ENCODE measurements at places on chromosomes 13 and 19.

DNA sequence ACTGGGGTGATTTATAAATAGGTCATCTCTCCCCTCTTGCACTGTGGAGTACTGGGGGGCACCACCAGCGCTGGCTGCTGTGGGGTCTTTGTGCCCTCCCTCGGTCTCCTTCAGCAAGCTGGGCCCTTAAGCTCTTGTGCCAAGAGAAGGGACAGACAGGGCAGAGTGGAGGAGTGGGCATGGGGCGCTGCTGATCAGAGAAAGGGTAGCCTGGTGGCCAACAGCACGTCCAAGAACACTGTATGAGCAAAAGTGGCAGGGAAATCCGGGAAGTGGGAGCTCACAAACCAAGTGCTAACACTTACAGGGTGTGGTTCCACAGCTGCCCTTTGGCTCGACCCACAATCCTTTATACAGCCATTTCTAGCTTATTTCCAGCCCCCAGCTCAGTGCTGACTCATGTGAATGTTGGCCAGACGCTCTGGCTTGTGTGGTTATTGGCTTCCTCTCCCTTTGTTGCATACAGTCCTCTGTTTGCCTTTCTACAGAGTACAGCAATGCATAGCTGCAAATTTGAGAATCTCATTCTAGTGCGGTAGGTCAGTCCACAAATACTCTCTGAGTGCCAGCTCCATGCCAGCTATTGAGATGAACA, 298.8 kb downstream of the SHISA2 start:
- no peaks in the 10 kb centered on the region for H3K36me3 ChIP-seq
- DNase-seq = no peak
- H3K27me3 ChIP-seq = no peaks in the 10 kb centered on the region
- H3K4me1 ChIP-seq = peaks cover 6% of the 10 kb centered on the region
- H3K27ac ChIP-seq = no peak overlapping the region
- H3K4me3 ChIP-seq = no peak overlapping the region

DNA sequence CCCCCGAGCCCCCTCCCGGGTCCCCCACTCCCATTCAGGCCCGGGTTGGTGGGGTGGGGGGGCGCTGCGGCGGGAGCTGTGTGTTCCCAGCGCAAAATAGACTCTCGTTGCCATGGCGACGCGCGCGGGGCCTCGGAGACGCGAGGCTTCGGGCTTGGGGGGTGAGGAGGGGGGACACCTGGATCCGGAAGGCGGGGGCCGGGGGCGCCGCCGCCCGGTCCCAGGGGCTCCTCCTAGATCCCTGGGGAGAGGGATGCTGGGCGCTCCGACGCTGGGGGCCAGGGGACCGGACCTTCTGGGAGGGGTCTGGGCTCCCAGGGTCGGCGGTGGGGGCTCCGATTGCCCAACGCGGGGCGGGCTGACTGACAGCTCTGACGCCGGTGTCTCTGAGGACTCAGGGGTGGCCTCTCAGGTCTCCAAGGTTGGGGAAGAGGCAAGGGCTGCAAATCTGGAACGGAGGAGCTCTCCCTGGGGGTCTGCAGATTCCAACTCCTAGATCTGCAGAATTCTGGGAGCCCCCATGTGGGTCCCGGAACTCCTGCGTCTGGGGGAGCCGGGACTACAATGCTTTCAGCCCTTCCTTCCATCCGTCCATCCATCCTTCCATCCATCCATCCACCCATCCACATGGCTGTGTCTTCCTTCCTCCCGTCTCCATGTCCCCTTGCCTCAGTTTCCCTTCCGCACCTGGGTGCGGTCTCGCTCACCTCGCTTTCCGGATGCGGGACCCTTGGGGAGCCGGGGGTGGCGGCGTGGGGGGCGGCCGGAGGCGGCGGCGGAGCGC, 9.1 kb upstream of the SHISA7 start:
- peaks cover 17% of the 10 kb centered on the region for H3K4me1 ChIP-seq
- H3K4me3 ChIP-seq = no peak overlapping the region
- H3K27ac ChIP-seq = peak overlapping the region; percentile 67
- no peak for DNase-seq
- peaks cover 34% of the 10 kb centered on the region for H3K27me3 ChIP-seq

DNA sequence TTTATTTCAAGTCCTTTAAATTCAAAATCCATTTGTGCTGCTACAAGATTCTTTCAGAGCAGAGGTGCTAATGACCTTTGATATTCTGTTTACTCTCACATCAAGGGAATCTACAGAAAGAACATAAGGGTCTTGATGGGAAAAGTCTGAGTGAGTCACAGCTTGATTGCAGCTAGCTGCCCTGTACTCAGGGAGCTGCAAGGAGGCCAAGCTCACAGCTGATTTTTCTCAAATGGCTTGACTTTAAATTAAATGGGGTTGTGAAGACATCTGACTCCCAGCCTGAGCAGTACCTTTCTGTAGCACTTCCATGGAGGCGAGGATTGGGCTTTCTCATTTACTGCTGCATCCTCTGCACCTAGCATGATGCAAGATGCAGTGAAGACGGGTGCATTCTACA, 62.5 kb downstream of the RAP2A start:
- no peak overlapping the region for H3K4me3 ChIP-seq
- no peak for DNase-seq
- no peaks in the 10 kb centered on the region for H3K4me1 ChIP-seq
- H3K27ac ChIP-seq = no peak overlapping the region
- H3K36me3 ChIP-seq = no peaks in the 10 kb centered on the region

GRCh38 chr19:8466018-8466417, 21.2 kb downstream of the HNRNPM start:
- DNase-seq = no peak
- peaks cover 45% of the 10 kb centered on the region for H3K36me3 ChIP-seq
- H3K27ac ChIP-seq = no peak overlapping the region
- H3K4me1 ChIP-seq = peaks cover 28% of the 10 kb centered on the region

DNA sequence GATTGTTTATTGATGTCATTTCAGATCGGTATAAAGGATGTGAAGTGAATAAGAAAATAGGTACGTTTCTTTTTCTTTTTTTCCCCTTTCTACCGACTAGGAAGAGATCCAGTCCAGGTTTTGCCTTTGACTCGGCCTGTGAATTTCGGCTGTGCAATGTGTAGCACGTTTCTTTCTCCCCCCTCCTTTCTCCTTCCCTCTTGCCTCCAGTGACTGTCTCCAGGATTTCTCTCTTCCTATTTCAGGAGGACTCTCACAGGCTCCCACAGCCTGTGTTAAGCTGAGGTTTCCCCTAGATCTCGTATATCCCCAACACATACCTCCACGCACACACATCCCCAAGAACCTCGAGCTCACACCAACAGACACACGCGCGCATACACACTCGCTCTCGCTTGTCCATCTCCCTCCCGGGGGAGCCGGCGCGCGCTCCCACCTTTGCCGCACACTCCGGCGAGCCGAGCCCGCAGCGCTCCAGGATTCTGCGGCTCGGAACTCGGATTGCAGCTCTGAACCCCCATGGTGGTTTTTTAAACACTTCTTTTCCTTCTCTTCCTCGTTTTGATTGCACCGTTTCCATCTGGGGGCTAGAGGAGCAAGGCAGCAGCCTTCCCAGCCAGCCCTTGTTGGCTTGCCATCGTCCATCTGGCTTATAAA, at the start of gene GPC6:
Gene GPC6, plus strand, starts transcription at position 185 of the 657 bp plus-strand sequence.
- H3K4me3 ChIP-seq = peak within 1 kb of the TSS; percentile 98
- no peaks in the 10 kb centered on the region for H3K36me3 ChIP-seq
- no peaks in the 10 kb centered on the region for H3K27me3 ChIP-seq
- peak within 1 kb of the TSS; percentile 95 for H3K27ac ChIP-seq
- peak; percentile 57 for DNase-seq

DNA sequence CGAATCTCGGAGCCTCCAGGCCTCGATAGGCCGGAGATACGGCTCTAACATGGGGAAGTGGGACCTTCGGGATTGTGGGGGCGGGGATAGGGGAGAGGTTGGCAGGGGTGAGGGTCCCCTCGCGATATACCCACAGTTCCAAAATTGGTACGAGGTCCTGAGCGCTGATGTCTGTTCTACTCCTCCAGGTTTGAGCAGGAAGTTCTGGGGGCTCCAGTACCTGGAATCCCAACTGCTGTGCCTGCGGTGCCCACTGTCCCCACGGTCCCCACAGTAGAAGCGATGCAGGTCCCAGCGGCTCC, 447 bp downstream of the RBM42 start:
- H3K4me3 ChIP-seq = peak overlapping the region; percentile 95
- H3K27me3 ChIP-seq = no peaks in the 10 kb centered on the region
- H3K4me1 ChIP-seq = peaks cover 15% of the 10 kb centered on the region
- no peak for DNase-seq

DNA sequence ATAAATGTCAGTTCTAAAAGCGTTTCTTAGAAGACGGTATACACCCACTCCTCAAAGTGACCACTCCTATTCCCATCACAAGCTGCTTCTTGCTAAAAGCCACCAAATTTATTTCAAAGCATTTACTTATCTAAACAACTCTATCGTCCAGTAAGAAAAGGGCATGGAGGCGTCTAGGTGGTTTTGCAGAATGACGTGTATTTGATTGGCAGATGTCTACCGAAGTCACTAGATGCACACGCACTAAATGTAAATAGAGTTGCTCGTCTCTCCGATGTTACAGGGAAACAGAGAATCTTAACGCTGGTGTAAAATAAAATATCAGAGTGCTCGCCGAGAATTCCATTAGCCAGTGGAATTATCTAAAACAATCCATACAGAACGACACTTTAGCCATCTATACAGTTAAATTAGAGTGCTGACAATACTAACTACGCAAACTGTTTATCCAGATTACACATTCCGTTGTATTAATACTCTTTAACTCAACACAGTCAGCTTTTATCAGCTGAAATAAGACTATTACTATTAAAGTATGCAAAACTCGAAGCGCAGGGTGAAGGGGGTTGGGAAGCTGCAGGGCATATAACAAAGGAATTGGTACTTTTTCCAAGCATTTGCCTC, 1.9 kb downstream of the KLF12 start:
- H3K4me3 ChIP-seq = peak overlapping the region; percentile 100
- no peaks in the 10 kb centered on the region for H3K27me3 ChIP-seq
- peaks cover 39% of the 10 kb centered on the region for H3K4me1 ChIP-seq

DNA sequence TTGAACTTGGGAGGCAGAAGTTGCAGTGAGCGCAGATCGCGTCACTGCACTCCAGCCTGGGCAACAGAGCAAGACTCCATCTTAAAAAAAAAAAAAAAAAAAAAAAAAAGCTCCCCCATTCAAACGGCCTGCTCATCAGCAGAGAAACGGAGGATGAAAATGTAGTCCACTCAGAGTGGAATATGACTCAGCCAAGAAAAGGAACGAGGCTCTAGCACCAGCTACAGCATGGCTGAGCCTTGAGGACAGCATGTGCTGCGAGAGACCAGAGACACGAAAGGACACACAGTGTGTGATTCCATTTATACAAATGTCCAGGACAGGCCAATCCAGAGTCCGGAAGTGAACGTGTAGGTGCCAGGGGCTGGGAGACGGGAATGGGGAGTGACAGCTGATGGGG, 18.1 kb upstream of the MIER2 start:
- H3K27me3 ChIP-seq = peaks cover 8% of the 10 kb centered on the region
- no peak overlapping the region for H3K27ac ChIP-seq
- H3K4me1 ChIP-seq = no peaks in the 10 kb centered on the region
- no peaks in the 10 kb centered on the region for H3K36me3 ChIP-seq
- DNase-seq = no peak

All from neural crest cell (in vitro differentiated cells).